Thoracic aorta (tissue), 2 donors: ENCODE measurements at places on chromosomes 12 and 14. TPM values are rescaled to one million over a fixed set of nuclear protein-coding genes. Genes with fewer than 3 reads are reported as not detected.

PTGER2 gene
- 4.3 TPM for total RNA-seq

NFE2 gene
- total RNA-seq: not detected

DNA sequence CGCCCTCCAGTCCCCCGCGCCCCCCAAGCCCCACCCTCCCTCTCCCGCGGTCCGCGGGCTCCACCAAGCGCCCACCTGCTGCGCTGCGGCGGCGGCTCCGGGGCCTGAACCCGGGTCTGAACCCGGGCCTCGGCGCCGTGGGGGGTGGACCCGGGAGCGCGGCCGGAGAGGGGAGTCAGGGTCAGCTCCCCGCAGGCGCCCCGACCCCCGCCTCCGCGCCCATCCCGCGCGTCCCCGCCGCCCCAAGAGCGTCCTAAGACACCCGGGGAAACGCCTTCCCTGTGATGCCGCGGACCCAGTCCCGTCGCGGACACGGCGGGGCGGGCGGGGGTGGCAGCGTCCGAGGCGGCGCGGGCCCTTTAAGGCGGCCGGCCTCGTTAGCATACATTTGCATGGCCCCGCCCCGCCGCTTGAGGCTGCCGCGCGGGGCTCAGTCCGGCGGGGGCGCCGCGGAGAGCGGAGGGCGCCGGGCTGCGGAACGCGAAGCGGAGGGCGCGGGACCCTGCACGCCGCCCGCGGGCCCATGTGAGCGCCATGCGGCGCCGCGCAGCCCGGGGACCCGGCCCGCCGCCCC is at the start of gene MMP17:
Gene MMP17, plus strand, starts transcription at position 433 of the 574 bp plus-strand sequence. Its CDS starts 102 bp downstream, at position 535.
- no peaks in the 10 kb centered on the region for H3K36me3 ChIP-seq
- H3K27me3 ChIP-seq: peaks cover 6% of the 10 kb centered on the region
- H3K27ac ChIP-seq: no peak within 1 kb of the TSS
- DNase-seq: no peak

GRCh38 chr14:31492759-31493498 is 5.1 kb upstream of the GPR33 start:
- H3K27ac ChIP-seq: no peak overlapping the region
- no peak for DNase-seq
- H3K4me1 ChIP-seq: no peaks in the 10 kb centered on the region
- no peaks in the 10 kb centered on the region for H3K36me3 ChIP-seq
- no peak overlapping the region for H3K4me3 ChIP-seq

DNA sequence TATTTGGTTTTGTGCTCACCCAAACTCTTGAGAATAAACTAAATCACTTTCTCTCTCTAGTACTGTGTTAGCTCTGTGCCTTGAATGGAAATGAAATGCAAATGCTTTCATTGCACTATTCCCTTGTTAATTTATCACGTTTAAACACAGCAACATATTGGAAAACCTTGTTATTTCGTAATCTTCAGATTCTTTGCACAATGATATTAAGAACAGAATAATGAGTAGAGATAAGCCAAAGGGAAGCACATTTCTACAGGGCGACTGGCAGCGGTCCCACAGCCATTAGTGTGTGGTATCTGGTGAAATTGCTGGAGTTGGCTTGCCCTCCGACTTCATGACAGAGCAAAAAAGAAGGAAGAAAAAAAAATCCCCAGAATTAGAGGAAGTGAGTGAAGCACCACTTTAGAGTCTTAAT is 166.1 kb upstream of the E2F7 start:
- H3K4me1 ChIP-seq: peaks cover 16% of the 10 kb centered on the region
- DNase-seq: no peak
- no peaks in the 10 kb centered on the region for H3K27me3 ChIP-seq
- H3K36me3 ChIP-seq: no peaks in the 10 kb centered on the region
- H3K27ac ChIP-seq: peak overlapping the region; percentile 20

- H3K4me1 ChIP-seq: no peaks in the 10 kb centered on the region
- H3K4me3 ChIP-seq: no peak overlapping the region
- H3K27me3 ChIP-seq: no peaks in the 10 kb centered on the region
- DNase-seq: no peak
- no peaks in the 10 kb centered on the region for H3K36me3 ChIP-seq
Measured at GRCh38 chr14:45060551-45060950, 23.4 kb upstream of the PRPF39 start.
